ENCODE measurements at places on chromosomes 3 and 15. TPM values are rescaled to one million over a fixed set of nuclear protein-coding genes. Genes with fewer than 3 reads are reported as not detected.

DNA sequence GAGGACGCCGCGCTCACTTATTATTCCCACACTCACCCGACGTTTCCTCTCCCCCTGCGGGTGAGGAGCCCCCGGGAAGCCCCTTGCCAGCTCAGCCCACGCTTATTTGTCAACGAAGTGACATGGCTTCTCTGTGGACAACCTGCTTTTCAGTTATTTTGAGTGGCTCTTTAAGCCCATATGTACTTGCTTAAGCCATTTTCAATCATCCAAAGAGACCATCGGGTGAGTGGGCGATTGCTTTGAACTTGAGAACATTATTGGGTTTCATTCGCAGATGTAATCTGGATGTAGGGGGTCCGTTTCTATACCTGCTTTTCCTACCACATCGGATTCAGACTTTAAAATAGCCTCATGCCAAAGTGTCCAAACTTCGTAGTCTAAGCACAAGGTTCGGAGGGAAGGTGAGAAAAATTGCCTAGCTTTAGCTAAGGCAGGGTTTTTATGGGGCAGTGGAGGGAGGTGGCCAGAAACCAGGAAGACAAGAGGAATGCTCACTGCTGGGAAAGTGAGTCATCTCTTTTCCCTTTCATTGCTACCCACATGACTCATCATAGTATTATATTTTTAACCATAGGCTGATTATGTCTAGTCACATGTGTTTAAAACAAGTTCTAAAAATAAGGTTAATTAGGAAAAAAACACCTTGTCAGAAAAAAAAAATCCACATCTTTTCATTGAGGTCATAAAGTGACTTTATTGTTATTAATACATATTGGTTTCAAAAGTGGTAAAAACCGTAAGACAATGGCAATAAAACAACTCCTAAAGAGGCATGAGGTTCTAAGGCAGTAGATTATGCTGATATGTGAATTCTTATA is 773.1 kb upstream of the NR2F2 start:
- no peak for DNase-seq

DNA sequence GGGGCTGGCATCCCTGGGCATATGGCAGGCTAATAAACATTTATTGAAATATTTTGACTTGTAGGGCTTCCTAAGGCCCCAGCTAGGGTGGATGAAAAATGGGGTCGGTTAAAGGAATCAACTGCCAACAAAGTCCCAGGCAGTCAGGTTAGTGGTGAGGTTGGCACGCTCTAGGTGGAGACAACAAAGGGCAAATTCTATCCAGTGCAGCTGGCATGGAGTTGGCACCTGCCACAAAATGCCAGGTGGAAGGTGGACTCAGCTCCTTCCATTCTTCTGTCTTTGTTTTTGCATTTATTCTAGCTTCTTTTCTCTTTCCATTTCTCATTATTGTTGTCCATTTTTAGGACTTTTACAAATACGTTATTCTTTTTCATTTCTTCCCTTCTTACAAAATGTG is 31.0 kb downstream of the LCMT2 start:
- no peak for DNase-seq

- no peak for DNase-seq
Observed at GRCh38 chr3:132189601-132190000, 127.6 kb upstream of the ACP3 start.

Gene FBXO40
- not detected for total RNA-seq

DNA sequence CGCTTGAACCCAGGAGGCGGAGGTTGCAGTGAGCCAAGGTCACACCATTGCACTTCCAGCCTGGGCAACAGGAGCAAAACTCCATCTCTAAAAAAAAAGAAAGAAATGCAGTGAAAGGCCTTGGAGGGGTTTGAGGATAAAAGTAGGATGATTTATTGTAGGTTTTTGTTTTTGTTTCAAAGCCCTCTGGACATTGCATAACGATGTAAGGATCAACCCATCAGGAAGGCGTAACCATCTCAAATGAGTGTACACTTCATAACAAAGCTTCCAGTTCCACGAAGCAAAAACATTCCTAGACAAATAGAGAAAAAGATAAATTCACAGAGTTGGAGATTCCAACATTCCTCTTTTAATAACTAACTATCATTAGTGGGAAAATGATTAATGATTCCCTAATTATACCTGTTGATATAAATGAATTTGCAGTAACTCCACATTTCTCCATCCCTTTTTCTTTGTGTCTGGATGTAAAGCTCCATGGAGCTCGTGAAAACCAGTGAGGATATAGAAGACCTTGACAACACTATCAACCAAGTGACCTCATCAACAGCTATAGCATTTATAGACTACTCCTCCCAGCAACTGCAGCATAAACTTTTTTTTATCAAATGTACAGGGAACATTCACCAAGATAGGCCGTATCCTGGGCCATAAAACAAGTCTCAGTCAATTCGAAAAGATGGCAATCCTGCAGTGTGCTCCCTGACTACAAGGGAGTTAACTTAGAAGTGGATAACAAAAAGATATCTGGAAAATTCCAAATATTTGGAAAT is 48.7 kb upstream of the PPP4R2 start:
- DNase-seq: no peak
